ENCODE measurements at places on chromosomes 3 and 15. TPM values are rescaled to one million over a fixed set of nuclear protein-coding genes. Genes with fewer than 3 reads are reported as not detected.

The LTK gene
- total RNA-seq: 0.78 TPM

The OIP5 gene
- total RNA-seq: 7.7 TPM

The MITF gene
- total RNA-seq: not detected

The IL16 gene
- total RNA-seq: 3.3 TPM

- H3K4me3 ChIP-seq: no peak overlapping the region
- no peaks in the 10 kb centered on the region for H3K27me3 ChIP-seq
- H3K36me3 ChIP-seq: no peaks in the 10 kb centered on the region
- no peak overlapping the region for H3K27ac ChIP-seq
- no peaks in the 10 kb centered on the region for H3K4me1 ChIP-seq
Observed at GRCh38 chr3:145088917-145089316, 1072.1 kb downstream of the PLOD2 start.

- no peak overlapping the region for H3K4me3 ChIP-seq
- H3K27ac ChIP-seq: no peak overlapping the region
Observed at GRCh38 chr3:64900156-64900555, 212.4 kb upstream of the ADAMTS9 start.

GRCh38 chr3:182710557-182711157 is 82.6 kb upstream of the ATP11B start:
- H3K27ac ChIP-seq: no peak overlapping the region
- no peak overlapping the region for H3K4me3 ChIP-seq

- no peak for DNase-seq
- H3K27me3 ChIP-seq: no peaks in the 10 kb centered on the region
- no peak overlapping the region for H3K27ac ChIP-seq
- H3K4me1 ChIP-seq: no peaks in the 10 kb centered on the region
Observed at GRCh38 chr3:109863701-109864100, 526.4 kb upstream of the DPPA4 start.

- peak; percentile 47 for DNase-seq
- peak overlapping the region; percentile 49 for H3K4me3 ChIP-seq
- H3K27me3 ChIP-seq: no peaks in the 10 kb centered on the region
- no peak overlapping the region for H3K27ac ChIP-seq
- no peaks in the 10 kb centered on the region for H3K36me3 ChIP-seq
Observed at GRCh38 chr3:38039899-38040261, 872 bp downstream of the DLEC1 start.

The DNAJC17 gene
- 14.8 TPM for total RNA-seq

DNA sequence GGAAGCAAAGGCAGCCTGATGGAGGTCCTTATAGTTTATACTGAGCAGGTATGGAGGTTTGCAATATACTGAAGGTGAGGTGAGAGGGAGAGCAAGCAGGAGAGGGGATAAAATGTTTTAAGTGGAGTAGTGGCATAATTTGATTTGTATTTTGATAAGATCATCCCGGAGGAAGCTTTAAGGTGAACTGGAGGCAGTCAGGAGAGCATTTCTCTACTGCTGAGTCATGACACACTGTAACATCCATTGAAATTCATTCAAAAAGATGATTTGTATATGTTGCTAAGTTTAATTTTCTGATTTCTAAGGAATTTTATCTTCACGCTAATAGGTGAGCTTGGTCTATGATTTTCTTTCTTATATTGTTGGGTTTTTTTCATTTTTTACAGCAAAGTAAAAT is 81.4 kb downstream of the SERPINI1 start:
- no peaks in the 10 kb centered on the region for H3K4me1 ChIP-seq
- DNase-seq: no peak
- no peak overlapping the region for H3K4me3 ChIP-seq
- no peaks in the 10 kb centered on the region for H3K36me3 ChIP-seq

The CGNL1 gene
- not detected for total RNA-seq

The AGBL1 gene
- total RNA-seq: not detected

The ANKRD34C gene
- total RNA-seq: 0.93 TPM

- peak within 1 kb of the TSS; percentile 76 for H3K4me3 ChIP-seq
- peaks cover 17% of the 10 kb centered on the region for H3K36me3 ChIP-seq
- peaks cover 38% of the 10 kb centered on the region for H3K4me1 ChIP-seq
- peak within 1 kb of the TSS; percentile 81 for H3K27ac ChIP-seq
- no peaks in the 10 kb centered on the region for H3K27me3 ChIP-seq
- peak; percentile 97 for DNase-seq
Observed at GRCh38 chr3:186930143-186930640, at the start of gene ST6GAL1. ST6GAL1 (plus strand) TSS chr3:186930526; CDS start chr3:187042704, 112,178 bp downstream.

DNA sequence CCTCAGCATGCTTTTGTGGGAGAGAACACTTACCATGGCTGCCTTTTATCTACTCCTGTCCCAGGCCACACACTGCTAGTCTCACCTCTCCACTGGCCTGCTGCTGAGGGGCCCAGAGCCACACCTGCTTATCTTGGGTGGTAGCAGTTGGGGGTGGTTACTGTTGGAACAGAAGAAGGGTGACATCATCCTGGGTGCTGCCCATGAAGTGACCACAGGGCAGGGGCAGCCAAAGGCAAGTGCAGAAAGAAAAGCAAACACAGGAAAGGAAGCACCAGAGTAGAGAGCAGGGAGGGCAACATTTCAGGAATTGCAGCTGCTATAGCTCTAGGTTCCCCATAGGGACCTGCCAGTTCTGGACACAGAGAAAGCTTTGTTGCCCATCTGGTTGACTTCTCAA is 345.2 kb downstream of the VPS13C start:
- H3K27ac ChIP-seq: no peak overlapping the region
- no peak overlapping the region for H3K4me3 ChIP-seq
- no peaks in the 10 kb centered on the region for H3K4me1 ChIP-seq
- DNase-seq: no peak
- H3K36me3 ChIP-seq: no peaks in the 10 kb centered on the region
